ENCODE measurements at places on chromosomes 1 and 21. TPM values are rescaled to one million over a fixed set of nuclear protein-coding genes. Genes with fewer than 3 reads are reported as not detected.
A peak's percentile ranks its signal among the peaks of the same experiment; 100 is the strongest.

DNA sequence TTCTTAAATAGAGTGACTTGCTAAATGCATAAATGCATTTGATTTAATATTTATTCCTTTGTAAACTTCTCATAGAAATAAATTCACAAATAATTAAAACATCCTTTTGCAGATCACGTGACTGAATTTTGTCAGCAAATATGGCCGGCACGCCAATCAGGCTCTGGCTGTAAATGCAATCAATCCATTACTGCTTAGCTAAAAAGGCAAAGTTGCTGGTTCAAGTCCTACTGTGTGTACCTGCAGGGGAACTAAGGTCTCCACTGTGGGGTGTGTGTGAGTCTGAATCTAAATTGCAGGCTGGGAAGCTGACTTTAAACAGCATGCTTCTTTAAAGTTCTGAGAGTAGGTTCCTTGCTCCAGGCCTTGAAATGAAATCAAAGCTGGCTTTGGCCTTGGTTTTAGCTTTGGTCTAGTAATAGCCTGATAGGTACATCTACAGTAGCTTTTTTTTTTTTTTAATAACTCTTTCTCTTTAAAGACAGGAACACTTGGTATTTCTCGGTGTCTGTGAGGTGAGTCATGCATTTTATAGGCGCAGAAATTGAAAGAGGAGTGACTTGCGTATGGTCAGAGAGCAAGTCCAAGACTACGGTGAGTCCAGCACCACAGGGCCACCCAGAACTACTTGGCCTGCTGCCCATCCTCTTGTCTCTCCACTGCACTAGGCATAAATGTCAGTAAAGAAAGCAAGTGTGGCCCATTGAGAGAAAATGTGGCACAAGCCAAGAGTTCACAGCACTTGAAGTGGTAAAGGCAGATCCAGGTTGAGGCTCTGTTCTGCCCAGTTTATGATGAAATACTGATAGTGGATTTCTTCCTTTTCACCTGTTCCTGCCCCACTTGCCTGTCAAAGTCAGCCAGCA is 36.2 kb upstream of the LYST start:
- DNase-seq, result no peak

GRCh38 chr1:59288046-59288445 is 8.8 kb upstream of the FGGY start:
- DNase-seq, result no peak

DNA sequence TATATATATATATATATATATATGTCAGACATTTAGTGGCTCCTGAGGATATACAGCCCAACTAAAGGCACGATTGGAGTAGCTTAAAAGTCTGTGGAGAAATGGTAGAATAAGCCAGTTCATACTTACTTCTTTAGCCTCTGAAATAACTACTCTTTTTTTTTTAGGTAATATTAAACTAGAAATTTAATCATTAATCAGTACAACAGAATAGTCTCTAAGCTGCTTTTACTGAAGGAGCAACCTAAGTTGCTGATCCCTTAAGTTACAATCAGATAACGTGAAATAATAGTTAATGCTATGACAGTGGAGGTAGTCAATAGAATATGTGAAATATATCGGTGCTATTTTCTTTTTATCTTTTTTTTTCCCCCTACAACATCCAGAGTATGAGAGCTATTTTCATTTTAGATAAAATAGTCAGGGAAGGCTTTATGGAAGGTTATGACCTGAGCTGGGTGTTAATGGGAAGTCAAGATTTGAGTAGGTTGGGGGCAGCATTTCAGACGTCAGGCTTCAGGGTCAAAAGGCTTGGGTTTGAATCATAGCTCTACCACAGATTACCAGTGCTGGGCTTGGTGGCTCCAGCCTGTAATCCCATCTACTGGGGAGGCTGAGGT is 15.6 kb downstream of the ZMPSTE24 start:
- DNase-seq, result no peak

DNA sequence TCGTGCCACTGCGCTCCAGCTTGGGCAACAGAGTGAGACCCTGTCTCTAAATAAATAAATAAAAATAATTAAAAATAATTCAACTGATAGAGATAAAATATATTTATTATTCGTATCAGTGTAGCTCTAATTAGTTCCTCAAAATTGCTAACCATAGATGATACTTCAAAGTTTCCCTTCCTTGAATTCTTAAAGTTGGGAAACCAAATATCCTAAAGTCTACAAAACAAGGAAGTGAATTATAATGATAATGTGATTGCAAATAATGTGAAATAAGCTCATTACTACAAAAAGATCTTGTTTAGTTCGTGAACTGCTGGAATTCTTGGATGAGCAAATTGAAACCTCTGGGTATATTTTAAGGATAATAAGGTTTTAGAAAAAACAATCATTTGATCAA is 60.5 kb downstream of the NUP210L start:
- no peak for DNase-seq

- no peak for DNase-seq
Measured at GRCh38 chr1:186164773-186165172, 210.3 kb downstream of the TPR start.

DNA sequence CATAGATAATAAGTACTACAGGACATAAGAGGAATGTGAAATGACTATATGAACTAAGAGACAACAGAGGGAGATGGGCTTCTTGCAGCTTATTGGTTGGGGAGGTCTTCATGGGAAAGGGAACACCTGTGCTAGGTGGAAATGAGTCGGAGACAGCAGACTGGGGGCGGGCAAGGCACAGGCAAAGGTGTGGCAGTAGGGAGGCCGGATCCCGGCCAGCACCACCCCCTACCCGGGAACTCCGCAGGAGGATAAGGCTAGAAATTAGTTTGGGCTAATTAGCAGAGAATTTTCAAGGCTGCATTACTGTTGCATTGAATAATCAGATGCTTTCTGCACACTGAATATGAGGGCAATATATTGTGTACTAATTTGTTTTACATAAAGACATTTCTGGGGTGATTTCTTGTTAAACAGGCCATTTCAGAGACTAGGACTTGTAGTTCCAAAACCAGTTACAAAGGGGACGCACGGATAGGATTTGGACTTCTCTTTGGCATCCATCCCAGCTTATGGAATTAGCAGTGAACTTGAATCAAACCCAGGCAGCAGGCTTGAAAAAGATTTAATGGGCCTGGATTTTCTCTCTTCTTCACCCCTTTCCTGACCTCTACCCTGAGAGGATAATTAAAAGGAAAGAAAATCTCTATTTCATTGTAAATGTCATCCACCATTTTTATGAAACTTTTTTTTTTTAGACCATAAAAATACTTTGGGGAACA is 2.2 kb upstream of the HUNK start:
- DNase-seq, result peak; percentile 70

GRCh38 chr1:183879494-183879893 is 74.6 kb downstream of the RGL1 start:
- DNase-seq, result no peak

GRCh38 chr1:65606426-65606825 is 186.0 kb downstream of the LEPR start:
- no peak for DNase-seq

DNA sequence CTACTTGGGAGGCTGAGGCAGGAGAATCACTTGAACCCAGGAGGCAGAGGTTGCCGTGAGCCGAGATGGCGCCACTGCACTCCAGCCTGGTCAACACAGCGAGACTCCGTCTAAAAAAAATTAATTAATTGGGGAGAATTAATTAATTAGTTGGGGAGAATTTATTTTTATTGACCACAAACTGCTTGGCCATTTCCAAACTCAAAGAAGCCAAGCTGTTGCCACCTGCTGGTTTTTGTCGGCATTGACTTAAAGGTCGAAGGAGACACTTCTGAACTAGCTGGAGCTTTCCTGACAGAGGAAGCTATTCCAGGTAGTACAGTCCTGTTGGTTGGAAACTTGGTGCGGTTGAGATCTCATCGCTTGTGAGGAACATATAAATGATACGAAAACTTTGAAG is 13.1 kb downstream of the MAP1LC3C start:
- peak; percentile 57 for DNase-seq

DNA sequence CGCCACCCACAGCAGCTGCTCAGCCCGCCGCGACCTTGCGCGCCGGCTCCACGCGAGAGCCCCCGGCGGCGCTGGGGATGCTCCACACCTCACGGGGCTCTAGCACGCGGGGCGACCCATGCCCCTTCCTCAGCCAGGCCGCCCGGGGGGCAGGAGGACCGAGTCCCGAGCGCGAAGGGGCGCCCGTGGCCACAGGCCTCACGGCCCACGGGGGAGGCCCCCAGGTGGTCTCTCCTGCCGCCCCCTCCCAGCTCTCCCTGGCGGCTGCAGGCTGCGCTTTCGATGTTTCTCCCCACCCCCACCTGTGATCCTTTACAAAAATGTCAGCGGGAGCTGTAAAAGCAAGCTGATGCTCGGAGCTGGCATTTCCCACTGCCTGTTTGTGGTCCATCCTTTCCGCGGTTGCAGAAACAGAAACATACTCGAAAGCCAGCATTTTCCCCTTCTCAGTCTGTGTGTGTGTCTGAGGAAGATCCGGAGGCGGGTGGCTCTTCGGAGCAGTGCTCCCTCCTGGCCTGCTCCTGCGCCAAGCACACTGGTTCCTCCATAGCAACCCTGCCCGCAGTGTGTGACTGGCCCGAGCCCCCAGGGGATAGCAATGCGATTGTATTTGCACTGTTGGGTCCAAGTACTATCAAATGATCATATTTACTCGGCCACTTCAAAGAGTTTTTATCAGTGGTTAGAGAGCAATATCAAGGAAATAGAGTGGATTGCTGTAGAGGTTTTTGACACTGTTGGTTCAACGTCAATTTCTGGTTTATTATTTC is 2.1 kb downstream of the KIF26B start:
- DNase-seq, result peak; percentile 37

- DNase-seq, result no peak
Measured at GRCh38 chr1:106555571-106555970, 500.9 kb upstream of the PRMT6 start.

DNA sequence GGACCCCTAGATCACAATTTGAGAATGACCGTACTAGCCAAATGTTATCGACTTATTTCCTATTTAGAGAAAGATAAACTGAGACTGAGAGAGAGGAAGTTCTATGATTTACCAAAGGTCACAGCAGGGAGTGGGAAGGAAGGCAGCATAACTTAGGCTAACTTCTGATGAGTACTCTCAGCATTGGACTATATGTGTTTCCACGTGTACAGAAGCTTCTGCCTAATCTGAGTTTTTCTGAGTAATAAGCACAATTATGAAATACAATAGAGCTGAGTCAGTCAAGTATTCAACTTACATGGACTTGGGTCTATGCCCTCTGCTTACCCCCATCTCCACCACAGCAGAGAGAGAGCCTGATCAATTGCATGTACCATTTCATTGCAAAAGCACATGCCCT is 88.1 kb upstream of the HIVEP3 start:
- DNase-seq, result no peak

GRCh38 chr1:95352767-95353166 is 118.8 kb downstream of the RWDD3 start:
- peak; percentile 2 for DNase-seq

DNA sequence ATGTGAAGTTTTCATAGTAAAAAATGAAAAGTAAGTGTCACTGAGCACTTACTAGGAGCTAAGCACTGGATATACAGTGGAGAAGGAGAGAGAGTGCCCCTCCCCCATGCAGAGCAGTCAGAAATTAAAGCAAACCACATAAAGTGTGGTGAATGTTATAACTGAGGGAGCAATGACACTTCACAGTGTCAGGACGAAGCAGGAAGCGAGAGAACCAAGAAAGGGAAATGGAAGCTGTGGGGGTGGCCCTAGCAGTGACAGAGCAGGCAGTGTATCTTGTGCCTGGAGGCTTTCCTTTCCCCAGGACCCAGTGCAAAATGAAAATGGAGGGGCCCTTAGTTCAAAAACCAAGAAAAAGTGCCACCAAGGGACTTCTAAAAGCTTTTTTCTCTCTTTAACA is 21.5 kb upstream of the RCAN3 start:
- DNase-seq, result peak; percentile 53

GRCh38 chr21:32119389-32119788 is 159.5 kb downstream of the MIS18A start:
- DNase-seq, result no peak

- DNase-seq, result no peak
Measured at GRCh38 chr1:77540501-77541161, 141.8 kb downstream of the ZZZ3 start.

DNA sequence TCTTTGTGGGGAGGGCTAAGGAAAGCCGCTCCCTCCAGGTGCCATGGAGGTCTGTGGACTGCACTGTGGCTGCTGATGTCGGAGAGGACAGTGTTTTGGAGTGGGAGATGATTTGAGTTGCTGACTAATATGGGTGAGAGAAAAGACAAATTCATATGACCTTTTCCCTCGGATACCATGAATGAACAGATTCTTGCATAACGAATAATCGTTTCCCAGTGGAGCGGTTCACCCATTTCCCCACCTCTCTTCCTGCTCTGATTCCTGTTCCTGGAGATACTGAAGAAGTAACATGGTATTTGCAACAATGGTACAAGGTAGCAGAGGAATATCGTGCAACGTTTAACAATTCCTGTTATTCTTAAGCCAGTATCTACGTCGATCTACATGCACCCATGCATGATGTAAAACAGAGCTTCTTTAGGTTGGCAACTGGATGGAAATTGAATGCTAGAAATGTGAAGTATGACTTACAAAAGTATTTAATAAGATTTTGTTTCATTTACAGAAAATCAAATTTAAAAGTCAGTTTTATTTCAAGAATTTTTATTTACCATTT is 227.1 kb downstream of the TOMM20 start:
- no peak for DNase-seq

DNA sequence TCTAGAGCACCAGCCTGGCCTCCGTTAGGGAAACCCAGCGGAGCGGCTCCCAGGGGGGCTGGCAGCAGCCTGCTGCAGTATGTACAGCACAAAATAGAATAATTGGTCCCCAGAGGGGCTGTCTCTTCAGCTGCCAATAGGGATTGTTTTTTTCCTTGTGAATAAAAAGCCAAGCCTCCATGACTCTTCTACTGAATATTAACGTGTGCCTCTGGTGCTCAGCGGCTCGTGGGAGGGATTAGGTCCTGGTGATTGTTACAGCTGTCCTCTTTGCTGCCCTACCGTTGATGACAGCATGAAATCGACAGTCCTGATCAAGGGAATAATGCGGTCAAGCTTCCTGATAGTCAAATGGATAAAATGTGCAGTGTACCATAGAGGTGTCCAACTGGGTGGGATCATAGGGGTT is 190.7 kb upstream of the RUNX1 start:
- DNase-seq, result peak; percentile 40

The P3H1 gene
- polyA plus RNA-seq, result 65.6 TPM

The DNALI1 gene
- polyA plus RNA-seq, result 14.6 TPM

The ATP6V1G3 gene
- not detected for polyA plus RNA-seq

The AMPD1 gene
- 41.7 TPM for polyA plus RNA-seq

The PDE9A gene
- 7.6 TPM for polyA plus RNA-seq

The HSF2BP gene
- polyA plus RNA-seq, result 0.96 TPM

The SPATA45 gene
- not detected for polyA plus RNA-seq

The SPATA1 gene
- 2.0 TPM for polyA plus RNA-seq

The FAM163A gene
- polyA plus RNA-seq, result 0.32 TPM

The TRIM46 gene
- polyA plus RNA-seq, result 0.29 TPM
